ENCODE measurements at places on chromosomes 1 and 21.

GRCh38 chr1:26959722-26960624 is at the start of gene KDF1:
TSS of gene KDF1 (minus strand) at chr1:26960468. CDS start at chr1:26952380, 8,088 bp downstream.
- peak; percentile 79 for DNase-seq

DNA sequence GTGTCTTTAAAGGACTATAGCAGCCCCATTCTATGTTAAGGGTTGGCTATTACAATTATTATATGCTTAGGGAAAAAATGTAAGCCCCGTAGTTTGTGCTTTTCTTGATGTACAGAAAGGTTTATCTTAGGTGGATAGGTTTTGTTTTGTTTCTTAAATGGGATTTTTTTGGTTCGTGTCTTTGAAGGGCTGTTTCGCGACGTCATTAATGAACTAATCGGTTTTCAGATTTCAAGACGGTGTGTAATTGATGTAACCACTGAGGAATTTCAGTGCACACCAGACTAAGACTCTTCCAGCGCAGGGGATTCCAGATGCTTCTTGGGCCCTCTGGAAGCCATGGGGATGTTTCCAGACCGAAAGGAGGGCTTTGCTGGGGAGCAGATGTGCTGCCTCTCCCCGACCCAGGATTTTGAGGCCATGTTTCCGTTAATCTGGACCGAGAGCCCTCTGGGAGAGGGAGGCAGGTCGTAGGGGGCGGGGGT is 4.8 kb upstream of the SIM2 start:
- DNase-seq, result no peak

DNA sequence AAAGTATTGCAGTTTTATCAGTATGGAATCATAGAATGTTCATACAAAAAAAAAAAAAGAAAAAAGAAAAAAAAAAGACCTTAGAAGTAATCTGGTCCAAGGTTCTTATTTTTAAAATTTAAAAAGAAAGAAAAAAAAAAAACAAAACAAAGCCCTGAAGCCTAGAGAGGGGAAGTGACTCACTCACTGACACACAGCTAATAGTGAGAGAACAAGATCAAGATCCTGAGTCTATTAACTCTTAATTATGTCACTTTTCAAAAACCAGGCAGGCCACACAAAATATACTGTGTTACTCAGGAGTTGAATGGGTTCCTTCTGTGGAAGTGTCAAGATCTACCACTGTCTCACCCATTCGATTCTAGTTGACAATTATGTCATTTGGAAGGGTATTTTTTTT is 433.9 kb upstream of the DAB1 start:
- no peak for DNase-seq

DNA sequence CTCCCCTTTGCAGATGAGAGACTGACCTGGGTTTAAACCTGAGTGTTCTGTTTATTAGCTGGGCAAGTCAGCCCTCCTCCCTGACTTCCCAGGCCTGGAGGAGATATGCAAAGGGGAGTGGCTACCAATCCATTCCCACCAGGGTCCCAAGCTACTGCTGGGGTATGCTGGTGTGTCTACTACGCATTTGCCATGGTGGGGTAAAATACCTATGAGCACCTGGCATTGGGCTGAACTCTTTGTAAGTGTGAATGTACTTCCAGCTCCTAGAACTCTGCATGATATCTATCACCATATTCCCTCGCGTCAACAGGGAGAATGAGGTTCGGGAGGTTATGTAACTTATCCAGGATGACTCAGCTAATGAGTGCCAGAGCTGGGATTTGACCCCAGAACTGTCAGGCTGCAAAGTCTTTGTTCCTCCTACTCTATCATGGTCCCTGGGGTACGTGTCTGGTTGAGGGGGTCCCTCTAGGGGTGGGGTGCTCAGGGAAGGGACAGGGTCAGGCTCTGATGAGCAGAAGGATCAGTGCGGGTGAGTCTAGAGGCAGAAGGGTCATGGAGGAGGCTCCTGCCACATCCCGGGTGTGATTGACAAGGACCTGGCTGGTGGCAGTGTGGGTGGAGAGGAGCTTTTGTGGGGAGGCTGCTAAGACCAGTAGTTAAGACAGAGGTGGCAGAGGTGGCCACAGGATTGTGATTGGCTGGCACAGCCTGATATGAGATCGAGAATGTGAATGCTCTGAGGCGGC is 16.7 kb downstream of the AMPD2 start:
- DNase-seq, result no peak

- DNase-seq, result no peak
Measured at GRCh38 chr1:113768916-113769600, 9.8 kb upstream of the PHTF1 start.

DNA sequence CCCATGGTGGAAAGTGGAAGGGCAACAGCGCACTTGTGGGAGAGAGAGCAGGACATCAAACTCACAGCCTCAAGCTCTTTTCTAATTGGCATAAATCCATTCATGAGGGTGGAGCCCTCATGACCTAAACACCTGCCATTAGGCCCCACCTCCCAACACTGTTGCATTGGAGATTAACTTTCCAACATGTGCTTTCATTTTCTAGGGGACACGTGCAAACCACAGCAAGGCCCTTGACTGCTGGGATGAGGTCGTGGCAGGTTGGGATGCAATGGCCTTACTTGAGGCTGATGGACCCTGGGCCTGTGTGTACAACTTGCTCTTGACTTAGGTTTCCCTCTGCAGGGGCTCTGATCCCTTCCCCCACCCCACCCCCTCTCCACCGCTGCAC is 35.9 kb upstream of the NEK2 start:
- no peak for DNase-seq

GRCh38 chr1:19139711-19140110 is 70.4 kb downstream of the UBR4 start:
- DNase-seq, result no peak

- no peak for DNase-seq
Measured at GRCh38 chr1:22100168-22100567, 42.7 kb downstream of the WNT4 start.

GRCh38 chr1:106268070-106268469 is 788.4 kb upstream of the PRMT6 start:
- no peak for DNase-seq

DNA sequence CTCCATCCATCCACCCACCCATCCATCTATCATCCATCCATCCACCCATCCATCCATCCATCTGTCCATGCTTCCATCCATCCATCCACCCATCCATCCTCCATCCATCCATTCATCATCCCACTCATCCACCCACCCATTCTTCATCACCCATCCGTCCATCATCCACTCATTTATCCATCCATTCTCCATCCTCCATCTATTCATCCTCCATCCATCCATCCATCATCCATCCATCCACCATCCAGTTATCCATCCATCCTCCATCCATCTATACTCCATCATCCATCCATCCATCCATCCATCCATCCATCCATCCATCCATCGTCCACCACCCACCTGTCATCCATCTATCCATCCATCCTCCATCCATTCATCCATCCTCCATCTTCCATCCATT is 32.1 kb upstream of the ACTRT2 start:
- DNase-seq, result no peak

- no peak for DNase-seq
Measured at GRCh38 chr21:24272521-24272938, 1334.8 kb downstream of the MRPL39 start.

GRCh38 chr1:71364236-71364635 is 283.4 kb upstream of the ZRANB2 start:
- no peak for DNase-seq

- no peak for DNase-seq
Measured at GRCh38 chr1:179303200-179303785, 9.7 kb downstream of the SOAT1 start.

- peak; percentile 68 for DNase-seq
Measured at GRCh38 chr1:39852214-39852791, 31.0 kb downstream of the TRIT1 start.

DNA sequence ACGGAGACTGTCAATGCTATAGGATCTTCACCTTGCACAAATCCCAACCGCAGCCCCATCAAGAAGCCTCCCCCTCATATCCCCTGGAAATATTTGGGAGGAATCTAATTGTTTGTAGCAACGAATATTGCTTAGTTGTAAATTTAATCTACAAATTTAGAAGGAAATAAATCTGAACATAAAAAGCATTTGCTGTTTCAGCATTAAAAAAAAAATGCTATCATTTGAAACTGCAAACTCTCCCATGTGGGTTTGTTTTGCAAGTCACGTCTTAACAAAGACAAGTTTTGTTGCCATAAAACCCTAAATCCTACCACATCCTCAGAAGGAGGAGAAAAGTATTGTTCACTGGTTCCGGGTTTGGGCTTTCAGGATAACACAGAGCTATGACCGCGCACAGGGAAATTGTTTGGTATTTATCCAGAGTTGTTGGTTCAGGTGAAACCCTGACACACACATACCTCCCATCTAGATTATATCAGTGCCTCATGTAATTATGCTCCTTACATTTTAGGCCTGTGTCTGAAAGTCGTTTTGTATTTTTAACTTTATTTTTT is 279.6 kb downstream of the TM2D1 start:
- DNase-seq, result no peak

DNA sequence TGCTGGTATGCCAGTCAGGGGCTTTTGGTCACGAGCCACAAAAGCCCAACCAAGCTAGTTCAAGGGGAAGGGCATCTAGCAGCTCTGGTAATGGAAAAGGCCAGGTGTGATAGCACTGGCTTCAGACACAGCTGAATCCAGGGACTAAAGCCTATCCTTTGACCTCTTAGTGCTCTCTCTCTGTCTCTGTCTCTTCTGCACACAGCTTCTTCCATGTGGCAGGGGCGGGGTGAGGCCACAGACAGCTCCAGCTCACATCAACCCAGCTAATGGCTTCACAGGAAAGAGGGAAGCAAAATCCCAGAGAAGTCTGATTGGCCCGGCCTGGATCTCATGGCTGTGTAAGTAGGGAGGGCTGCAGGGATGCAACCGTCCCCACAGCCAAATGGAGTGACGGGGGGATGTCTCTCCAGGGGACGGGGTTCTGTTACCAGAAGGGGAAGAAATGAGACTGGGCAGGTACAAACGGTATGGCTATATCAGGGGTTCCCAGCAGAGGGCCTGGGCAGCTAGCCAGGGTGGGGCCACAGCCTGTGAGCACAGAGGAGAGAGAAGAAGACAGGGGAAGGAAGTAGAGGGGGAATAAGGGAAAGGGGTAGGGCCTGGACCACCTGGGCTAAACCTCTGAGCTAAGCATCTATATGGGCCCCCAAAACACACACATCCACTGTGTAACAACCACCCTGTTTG is 42.4 kb downstream of the FBXO2 start:
- no peak for DNase-seq

DNA sequence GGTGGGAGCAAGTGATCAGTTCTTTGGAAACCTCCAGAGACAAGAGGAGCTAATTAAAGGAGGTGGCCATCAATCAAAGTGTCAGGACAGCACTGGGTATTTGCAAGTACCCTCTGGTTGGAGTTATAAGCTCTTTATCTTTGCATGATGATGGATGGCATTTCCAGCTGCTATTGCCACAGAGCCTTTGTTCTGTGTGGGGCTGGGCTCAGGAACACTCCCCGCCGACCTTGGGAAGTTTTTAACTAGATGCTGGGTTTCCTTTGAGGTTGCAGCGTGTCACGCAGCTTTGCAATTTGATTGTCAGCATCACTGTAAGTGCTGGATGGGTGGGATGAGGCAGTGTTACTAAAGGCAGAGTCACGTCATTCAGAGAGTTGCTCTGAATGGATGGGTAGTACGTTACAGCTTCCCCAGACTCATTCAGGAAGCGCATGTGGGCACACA is 68.9 kb downstream of the CNIH3 start:
- DNase-seq, result no peak

GRCh38 chr1:61607448-61607847 is 117.5 kb downstream of the TM2D1 start:
- no peak for DNase-seq

DNA sequence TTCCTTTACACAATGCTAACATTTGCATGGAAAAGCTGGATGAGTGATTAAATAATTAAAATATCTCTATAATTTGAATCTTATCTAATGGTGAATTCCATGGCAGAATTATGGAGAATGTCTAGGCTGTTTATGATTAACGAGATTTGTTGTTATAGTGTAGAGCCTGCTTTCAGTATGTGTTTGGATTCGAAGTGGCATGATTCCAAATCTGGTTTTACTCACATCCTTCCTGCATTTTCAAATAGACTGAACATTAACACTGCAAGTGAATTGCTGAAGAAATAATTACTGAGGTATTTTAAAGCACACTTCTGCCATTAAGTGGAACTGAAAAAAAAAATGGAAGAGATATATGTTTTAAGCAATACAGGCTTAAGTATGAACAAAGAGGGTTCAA is 5.1 kb upstream of the NEK7 start:
- no peak for DNase-seq

DNA sequence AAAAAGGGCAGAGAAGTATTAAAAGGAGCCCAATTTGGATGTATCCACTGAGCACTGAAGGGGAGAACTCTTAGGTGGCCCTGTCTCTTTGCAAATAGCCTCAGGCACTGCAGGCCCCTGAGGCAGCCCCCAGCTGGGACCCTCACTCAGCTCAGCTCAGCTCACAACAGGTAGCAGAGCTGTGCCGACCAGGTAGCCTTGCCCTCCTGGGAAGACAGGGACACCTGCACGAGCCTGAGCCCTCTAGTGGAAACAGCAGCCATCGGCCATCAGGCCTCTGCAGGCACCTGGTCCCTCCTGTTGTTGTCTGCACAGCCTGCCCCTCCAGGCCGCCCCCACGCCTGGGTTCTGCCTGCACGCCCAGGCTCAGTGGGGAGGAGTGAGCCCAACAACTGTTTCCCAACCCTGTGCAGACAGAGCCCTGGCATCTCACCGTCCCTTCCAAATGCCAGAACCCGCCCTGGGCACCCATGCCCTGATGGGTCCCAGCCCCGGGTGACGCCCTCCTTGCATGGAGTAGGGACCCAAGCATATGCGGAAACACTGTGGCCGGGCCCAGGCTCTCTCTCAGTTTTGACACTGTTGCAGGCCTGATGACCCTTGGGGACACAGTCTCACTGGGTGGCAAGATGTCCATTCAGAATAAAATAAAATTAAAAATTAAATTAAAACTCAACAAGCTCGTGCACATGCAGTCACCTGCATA is 60.0 kb upstream of the AJAP1 start:
- no peak for DNase-seq

GRCh38 chr1:40802078-40802741 is 18.6 kb downstream of the KCNQ4 start:
- peak; percentile 81 for DNase-seq

DNA sequence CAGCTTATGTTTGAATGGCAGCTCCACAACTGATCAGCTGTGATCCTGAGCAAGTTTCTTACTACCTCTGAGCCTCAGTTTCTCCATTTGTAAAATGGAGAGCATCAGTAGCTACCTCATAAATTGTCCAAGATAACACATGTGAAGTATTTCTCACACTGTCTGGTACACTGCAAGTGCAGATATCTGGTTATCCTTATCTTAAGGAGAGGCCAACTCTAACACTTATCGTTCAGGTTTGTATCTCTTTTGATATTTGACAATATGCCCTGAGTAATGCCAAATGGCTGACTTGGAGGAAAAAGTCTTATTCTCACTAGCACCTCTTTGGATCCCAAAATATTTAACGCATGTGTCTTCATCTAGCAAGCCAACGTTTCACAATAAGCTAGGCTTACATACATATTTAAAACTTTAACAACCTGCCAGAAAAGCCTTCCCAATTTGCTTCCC is 2.7 kb downstream of the CSRP1 start:
- DNase-seq, result no peak

GRCh38 chr1:118334506-118334905 is 149.5 kb upstream of the SPAG17 start:
- no peak for DNase-seq
